ENCODE measurements at places on chromosomes 1 and 21.

DNA sequence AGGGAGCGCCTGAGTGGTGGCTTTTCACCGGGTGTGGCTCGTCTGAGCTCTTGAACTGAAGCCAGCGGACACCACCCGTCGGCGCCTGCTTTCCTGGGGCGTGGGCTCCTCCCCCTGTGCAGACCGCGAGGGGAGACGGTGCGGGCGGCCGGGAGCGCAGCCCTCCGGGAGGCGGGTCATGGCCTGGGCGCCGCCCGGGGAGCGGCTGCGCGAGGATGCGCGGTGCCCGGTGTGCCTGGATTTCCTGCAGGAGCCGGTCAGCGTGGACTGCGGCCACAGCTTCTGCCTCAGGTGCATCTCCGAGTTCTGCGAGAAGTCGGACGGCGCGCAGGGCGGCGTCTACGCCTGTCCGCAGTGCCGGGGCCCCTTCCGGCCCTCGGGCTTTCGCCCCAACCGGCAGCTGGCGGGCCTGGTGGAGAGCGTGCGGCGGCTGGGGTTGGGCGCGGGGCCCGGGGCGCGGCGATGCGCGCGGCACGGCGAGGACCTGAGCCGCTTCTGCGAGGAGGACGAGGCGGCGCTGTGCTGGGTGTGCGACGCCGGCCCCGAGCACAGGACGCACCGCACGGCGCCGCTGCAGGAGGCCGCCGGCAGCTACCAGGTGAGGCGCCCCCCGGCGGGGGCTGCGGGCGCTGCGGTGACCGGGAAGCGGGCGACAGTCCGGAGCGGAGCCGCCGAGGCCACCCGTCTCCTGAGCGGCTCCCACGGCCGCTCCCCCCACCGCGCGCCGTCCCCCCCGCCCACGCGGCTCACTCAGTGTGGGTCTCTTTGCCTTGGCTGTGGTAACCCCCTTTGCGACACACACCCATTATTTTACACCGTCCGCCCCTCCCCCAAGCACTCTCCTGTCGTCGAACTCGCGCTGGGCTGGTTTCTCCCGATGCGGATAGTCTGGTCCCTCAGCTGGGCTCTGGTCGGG is at the start of gene TRIM58:
Gene TRIM58 (plus strand): TSS at position 119 of the 916 bp plus-strand sequence. CDS start 60 bp downstream, at position 179.
- no peak for DNase-seq

DNA sequence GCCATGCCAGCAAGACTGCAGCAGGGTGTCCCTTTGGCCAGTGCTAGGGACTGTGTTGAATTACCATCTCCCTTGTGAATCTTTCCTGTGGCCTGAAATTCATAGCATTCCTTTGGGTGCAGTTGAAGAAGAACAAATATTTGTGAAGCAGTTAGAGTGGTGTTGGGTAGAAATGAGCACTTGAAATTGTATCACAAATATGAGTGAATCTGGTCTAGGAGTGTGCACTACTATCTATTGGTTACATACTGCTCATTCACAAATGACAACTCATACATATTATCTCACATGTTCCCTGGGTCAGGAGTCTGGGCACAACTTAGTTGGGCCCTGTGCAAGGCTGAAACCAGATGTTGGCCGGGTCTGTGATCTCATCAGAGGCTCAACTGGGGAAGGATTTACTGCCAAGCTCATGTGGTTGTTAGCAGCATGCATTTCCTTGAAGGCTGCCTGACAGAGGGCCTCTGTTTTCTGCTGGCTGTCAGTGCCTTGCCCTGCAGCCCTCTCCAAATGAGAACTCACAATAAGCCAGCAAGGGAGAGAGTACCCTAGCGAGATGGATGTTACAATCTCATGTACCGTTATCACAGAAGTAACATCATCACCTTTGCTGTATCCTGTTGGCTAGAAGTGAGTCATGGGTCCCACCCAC is 23.8 kb downstream of the AJAP1 start:
- DNase-seq = no peak

DNA sequence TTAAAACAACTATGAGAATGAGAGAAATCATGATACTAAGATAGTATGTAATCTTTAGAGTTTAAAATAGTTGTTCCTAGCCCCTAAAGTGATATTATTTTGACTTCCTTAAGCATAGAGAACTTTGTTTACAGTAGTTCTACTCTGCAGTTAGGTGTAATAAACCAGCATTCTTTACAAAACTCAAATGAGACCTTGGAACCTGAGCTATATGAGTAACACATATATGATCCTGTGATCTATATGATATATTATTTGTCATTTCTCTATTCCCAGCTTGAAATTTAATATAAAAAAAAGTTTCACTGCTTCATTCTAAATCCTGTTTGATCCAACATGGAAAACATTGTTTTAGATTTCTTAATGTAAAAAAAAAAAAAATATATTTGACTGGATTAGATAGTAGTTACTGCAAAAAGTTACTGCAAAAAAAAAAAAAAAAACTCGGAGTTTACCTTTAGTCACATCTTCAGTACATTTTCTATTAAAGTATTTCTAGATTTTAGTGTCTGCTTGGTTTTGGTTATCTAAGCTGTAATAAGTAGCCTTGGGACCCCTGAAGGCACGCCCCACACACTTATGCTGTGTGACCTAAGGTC is 463.8 kb downstream of the USP25 start:
- DNase-seq = no peak

DNA sequence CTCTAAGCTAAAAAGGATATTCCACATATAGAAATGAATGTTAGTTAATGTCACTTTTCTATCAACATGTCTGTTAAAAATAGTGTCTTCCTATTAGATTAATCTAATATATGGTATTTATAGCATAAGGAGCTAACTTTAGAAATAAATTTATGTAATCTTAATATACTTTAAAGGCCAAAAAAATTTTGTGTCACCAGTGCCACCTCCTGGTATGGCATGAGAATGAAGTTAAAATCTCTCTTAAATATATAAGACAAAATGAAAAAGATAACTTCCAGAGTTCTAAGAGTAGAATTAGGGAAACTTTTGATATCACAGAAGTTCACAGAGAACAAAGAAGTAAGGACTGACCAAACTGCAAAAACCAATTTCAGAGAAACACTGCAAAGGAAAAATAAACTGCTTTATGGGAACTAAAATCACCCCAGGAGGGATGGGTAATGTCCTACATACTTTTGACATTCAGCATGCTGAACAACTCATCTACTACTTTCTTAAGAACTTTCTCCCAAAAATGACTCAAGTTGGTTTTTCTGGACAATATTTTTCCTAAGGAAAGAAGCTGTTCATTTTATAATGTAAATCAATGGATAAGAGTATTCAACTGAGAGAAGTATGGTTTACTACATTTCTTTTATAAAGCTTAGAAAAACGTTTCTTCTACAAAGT is 82.8 kb downstream of the TRIM33 start:
- no peak for DNase-seq

- no peak for DNase-seq
Measured at GRCh38 chr21:28773036-28773435, 219.6 kb downstream of the LTN1 start.

DNA sequence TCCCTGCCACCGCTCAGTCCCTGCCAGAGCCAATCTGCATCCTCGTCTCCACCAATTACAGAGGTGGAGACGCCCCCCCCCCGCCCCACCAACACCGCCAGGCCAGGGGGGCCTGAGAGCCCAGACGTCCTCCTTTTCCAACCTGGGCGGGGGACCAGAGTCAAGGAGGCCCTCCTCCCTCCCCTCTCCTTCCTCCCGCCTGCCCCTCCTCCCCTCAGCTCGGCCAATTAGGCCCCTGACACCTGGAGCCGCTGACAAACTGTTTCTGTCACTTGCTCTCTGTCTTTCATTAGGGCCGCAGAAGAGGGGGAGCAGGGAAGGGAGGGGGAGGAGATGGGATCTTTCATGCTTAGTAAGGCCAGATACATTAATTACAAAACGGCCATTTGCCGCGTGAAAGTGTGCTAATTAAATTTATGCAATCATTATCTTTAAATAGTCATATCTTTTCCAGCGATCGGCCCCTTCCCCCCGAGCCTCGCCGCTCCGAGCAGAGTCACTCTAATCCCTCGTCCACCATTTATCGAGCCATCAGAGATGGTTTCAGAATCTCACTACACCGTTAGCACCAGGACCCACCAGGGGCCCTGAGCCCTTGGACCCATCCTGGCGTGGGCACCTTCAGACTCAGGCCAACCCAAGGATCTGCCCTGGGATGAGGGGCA is 94.7 kb downstream of the PAX7 start:
- no peak for DNase-seq

DNA sequence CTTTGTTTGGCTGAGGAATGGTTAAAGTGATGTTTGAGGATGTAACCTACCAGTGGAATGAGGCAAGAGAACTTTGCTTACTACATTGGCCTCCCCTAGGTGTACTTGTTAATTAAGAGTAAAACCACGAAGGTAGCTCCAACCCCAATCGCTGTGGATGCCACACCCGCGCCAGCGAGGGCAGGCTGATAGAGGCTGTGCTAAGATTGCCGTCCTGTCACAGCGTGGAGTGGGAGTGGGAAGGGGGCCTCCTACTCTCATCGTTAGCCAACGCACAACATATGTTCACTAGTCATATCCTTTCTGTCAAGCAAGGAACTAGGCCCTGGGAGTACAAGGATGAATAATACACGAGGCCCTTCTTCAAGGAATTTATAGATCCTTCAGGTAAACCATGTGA is 99.6 kb downstream of the RUNX1 start:
- DNase-seq = no peak

DNA sequence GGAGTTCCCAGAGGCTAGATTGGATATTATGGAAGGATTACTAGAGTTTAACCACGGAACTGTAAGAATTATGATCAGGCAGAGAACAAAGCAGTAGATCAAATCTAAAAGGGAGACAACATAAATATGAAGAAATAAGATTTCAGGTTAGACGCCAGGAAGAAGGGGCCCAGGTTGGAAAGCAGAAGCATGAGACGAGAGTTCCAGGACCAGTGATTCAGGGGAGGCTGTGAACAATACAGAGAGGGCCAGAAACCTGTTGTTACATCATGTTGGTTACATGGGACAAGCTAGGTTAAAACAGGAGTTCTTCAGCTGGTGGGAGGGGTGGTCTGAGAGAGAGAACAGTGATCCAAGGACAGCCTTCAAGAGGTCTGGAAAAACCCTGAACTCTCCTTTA is 128.4 kb upstream of the MROH9 start:
- DNase-seq = no peak

GRCh38 chr1:75707191-75707590 is 17.3 kb upstream of the ACADM start:
- DNase-seq = no peak

DNA sequence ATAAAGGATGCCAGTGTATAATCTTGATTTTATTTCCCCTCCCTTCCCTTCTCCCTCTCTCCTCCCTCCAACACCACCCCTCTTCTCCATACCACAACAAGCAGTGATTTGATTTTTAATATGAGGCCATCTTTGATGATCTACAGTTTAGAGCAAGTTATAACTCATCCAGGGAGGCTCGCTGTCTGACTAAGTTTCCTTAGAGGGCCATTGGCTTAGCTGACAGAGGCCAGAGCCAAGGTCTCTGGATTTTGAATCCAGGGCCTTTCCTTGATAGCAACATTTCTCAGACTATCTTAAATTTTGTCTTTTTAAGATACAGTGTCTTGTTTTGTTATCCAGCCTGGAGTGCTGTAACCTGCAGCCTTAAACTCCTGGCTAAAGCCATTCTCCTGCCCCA is 431.0 kb upstream of the USP24 start:
- no peak for DNase-seq

DNA sequence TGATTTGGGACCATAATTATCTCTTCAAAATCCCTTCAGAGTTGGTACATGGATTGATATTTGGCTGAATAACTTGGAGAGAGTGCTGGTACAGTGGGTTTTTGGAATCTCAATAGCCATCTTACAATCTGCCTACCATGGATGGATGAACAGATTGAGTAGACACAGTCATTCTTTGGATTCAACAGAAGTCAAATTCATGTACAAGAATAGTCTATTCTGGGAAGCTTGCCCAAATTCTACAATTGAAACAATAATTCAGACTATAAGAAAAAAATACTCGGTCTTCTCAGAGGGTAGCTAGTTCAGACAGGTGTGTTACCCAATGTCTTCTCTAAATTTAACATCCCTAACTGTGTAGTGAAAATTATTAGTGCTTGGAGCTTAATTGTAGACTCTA is 574.0 kb downstream of the LRRIQ3 start:
- no peak for DNase-seq

DNA sequence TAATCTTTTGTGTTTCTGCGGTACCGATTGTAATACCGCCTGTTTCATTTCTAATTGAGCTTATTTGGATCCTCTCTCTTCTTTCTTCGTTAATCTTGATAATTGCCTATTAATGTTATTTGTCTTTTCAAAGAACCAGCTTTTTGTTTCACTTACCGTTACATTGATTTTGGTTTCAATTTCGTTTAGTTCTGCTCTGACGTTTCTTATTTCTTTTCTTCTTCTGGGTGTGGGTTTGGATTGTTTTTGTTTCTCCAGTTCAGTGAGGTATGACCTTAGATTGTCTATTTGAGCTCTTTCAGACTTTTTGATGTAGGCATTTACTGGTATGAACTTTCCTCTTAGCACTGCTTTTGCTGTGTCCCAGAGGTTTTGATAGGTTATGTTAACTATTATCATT is 9.4 kb downstream of the OR2M2 start:
- no peak for DNase-seq

- DNase-seq = no peak
Measured at GRCh38 chr1:116943438-116943837, 33.7 kb downstream of the PTGFRN start.

- DNase-seq = no peak
Measured at GRCh38 chr1:84870591-84870990, 22.4 kb downstream of the LPAR3 start.

DNA sequence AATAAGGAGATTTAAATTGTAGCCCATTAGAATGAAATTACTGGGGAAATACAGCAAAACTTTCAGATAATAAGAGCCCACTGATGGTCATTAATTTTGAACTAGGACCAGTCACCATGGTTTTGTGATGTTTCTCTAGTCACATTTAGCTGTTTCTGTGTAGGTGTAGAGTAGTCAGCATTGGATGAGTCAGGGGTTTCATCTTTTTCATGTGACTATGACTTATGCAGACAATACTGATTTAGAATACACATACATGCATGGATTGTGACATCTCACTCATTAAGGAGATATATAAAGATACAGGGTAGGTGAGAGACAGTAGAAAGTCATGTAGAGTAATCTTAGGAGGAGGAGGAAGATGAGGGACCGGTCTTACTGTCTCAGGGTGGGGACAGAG is 1192.7 kb downstream of the KCNT2 start:
- no peak for DNase-seq

GRCh38 chr1:225999912-226000337 is 782 bp upstream of the SDE2 start:
- peak; percentile 18 for DNase-seq

- peak; percentile 80 for DNase-seq
Measured at GRCh38 chr1:244341455-244342450, 110.0 kb downstream of the ADSS2 start.

Measured in Ammon's horn (tissue), 1 donor.